Naive thymus-derived CD8-positive, alpha-beta T cell (primary cell): ENCODE measurements at places on chromosomes 7 and 10.
A peak's percentile ranks its signal among the peaks of the same experiment; 100 is the strongest.

DNA sequence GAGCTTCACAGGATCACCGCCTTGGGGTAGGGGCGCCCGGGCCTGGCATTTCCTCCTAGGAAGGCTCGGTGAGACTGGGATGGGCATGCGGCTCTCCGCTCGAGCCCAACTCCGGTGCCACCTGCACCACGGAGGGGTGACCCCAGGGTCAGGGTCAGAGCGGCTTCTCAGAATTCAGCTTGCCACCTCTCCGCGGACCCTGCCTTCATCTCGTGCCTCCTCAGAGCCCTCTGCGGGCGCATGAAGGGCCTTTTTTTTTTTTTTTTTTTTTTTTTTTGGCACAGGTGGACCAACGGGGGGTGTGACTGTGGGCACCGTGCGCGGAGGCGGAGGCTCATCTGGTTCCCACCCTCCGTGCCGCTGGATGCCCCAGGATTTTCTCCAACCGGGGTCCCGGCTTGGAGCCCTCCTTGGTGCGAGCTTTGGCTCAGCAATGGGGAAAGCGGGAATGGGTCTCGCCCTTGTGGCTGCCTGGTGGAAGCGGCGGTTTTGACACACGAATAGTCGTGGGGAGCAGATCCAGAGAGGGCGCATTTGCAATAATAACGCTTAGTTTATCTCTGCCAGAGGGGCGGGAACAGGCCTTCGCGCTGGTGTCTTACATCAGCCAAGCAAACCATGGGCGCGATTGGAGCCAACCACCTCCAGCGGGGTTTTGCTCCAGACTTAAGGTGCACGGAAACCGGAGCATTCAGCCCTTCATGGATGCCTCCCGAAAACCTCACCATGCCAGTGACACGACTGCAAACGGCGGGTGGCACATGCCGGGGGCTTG lies 5.0 kb upstream of the TNRC18 start:
- DNase-seq = no peak

DNA sequence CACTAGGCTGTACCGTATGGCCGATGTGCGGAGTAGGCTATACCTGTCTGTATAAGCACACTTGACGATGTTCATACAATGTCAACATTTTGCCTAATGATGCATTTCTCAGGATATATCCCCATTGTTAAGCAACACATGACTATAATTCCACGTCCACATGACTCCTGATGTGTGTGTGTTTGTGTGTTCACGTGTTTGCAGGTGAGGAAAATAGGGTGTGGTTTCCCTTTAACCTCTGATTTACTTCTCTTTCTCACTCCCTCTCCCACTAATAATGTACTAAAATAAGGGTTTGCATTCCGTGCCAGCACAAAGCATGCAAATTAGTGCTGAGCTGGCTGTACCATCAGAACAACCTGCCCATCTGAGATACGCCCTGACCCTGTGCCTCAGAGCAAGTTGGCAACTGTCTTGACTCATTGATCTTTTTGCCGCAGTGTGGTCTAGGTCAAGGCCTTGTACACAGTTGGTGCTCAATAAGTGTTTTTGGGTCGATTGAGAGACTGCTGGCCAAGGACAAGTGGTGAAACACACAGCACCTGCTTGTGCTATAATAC lies 64.6 kb upstream of the DOCK1 start:
- DNase-seq = no peak

DNA sequence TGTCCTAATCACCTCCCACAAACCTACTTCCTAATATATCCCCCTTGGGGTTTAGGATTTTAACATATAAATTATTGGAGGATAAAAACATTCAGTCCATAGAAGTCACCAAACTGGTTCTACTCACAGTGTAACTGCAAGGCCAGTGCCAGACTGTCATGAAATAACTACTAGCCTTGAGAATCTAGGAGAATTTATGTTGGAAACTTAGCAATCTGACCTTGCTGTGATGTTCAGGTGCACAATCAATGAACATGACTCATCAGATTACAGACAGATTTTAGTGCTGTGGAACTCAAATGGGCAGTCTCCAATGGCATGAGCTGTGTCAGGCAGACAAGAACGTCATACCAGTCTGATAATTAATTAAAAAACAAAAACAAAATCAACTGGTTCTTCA lies 571.4 kb upstream of the IGFBP3 start:
- DNase-seq = no peak

GRCh38 chr10:80988755-80989154 lies 451.1 kb downstream of the SH2D4B start:
- DNase-seq = no peak

DNA sequence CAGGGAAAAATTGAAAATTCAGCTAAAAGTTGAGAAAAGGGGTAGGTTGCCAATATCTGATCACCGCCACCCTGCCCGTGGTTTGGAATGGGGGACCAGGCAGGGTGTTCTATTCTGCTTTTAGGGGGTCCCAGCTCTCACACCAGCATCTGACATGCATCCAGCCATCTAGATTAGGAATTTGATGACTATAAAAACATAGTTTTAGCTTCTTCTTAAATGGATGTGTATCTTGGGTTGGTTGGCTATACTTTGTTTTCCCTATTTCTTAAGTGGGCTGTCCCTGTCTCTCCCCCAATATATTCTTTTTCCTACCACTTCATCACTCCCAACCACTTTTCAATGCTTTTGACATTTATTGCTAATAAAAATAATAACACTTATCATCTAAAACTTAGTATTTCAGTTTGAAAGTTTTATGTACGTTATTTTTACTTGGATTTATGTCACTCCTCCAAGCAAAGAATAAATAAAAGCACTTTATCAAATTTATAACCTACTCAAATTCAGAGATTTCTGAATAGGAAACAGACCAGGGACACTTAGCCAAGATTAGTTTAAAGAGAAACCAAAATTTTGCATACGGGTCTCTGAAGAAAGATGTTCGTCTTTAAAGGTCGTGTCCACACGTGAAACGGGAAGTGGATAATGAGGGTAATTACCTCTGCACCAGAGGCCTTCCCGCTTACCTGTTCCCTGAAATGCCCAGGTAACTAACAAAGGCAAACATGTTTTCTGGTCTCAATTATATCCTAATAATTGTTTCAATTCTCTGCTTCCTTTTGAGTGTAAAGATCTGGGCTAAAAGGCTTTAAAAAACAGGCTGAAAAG lies 233.2 kb upstream of the AUTS2 start:
- DNase-seq = no peak

DNA sequence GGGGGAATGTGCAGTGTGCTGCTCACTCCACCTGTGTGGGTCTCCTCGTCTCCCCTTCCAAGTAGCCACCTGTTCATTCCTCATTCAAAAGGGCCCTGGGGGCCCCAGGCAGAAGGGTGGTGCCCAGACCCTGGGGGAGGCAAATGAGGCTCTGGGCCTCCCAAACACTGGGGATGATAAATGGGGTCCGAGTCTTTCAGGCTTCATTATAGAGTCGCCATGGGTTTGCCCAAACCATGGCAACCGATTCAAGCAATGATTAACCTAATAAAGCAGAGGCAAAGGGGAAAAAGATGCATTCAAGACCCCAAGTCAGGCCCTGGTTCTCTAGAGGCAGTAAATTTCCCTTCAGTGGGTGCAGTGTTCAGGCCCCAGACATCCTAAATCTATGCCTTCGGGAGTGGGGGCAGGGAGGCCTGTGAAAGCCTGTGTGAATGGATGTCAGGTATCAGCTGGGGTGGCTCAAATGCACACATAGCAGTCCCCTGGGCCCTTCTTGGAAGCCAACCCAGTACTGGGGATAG lies 10.4 kb downstream of the NEUROG3 start:
- DNase-seq = no peak

DNA sequence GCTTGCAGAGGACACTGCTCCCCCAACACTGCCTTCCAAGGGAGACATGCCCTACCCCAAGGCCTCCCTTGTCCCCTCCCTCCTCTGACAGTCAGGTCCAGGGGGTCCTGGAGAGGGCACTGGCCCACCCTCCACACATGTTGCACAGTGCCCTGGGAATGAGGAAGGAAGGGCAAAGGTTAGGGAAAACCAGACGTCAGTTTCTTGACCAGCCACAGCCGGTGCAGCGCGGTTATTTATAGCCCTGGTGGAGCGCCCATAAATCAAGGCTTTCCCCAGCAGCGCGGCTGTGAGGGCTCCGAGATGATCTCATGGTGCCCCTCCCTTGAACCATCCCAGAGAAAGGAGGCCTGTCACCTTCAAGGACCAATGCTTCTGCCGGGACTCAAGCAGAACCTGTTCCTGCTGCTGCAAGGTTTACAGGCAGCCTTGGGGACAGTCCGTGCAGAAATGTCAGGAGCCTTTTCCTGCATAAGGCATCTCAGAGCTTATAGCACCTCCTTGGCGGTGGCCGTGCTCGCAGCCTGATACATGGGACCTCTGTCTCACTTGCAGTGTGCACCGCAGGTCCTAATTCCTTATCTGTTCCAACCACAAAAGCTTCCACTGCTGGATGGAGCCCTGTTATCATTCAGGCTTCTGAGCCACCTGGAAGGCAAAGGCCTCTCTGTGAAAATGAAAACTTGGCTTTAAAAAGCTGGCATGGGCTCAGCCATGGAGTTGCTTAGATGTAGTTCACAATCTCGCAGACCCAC lies 127.3 kb downstream of the LHPP start:
- DNase-seq = no peak

GRCh38 chr7:123366626-123367025 lies 166.9 kb upstream of the SLC13A1 start:
- DNase-seq = no peak

- peak; percentile 36 for DNase-seq
Observed at GRCh38 chr7:774161-775109, 47.4 kb upstream of the PRKAR1B start.

DNA sequence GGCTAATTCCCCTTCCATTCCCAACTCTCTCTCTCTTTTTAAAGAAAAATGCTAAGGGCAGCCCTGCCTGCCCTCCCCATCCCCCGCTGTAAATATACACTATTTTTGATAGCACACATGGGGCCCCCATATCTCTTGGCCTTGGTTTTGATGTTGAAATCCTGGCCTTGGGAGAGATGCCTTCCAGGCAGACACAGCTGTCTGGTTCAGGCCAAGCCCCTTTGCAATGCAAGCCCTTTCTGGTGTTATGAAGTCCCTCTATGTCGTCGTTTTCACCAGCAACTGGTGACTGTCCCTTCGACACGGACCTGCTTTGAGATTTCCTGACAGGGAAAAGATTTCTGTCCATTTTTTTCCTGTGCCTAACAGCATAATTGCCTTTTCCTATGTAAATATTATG lies 3.0 kb downstream of the ADRA2A start:
- no peak for DNase-seq

DNA sequence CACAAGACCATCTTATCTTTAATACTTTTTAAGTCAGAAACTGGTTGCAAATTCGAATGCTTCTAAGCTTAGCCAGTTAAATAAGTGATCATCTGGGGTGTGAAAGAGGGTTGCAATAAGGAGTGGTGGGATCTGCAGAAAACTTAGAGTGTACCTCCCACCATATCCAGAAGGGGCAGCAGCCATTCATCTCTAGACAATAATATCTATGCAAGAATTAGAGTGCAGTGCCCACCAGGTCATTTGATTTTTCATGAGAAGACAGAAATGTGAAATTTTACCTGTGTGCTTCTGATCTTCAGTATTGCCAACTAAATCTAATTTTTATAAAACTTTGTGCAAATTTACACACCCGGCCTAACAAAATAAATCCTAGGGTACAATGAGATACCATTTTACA lies 127.2 kb upstream of the SP4 start:
- DNase-seq = no peak

- DNase-seq = no peak
Observed at GRCh38 chr7:28531291-28531690, 119.0 kb downstream of the CREB5 start.

DNA sequence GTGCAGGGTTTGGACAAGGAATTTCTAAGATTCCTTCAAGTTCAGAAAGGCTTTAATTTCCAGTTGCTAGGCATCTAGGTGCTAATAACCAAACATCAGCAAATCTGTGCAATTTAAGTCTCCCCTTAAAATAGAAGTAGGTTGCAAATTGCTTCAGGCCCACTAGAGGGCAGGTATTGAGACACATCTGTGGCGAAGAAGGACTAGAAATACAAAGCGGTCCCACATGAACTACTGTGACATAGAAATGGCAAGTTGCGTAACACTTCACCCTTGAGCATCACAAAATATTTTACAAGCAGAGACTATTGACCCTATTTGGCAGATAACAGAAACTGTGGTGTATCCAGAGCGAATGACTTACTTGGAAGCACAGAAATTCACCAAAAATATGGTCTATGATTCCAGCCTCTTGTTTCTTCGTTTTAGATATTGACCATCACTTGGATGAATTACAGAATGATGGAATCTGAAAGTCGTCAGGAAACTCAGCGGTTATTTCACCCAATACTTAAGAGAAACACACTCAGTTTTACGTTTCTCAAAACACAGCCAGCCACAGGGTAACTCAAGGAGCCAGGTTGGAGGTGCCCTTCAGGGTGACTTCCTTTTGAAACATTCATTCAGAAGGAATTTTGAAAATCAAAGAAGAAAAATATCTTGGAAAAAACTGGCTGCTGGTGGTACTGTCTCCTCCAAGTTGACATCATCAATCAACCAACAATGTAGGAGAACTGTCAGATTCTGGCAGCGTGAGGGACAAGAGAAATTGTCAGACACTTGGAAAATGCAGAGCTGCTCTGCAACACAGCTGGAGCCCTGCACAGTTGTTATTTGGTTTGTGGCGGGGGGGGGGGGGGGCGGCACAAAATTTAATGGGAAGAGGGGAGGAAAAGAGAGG lies 256.3 kb upstream of the MINDY3 start:
- DNase-seq = no peak

- DNase-seq = no peak
Observed at GRCh38 chr7:17679458-17679857, 260.8 kb downstream of the SNX13 start.

DNA sequence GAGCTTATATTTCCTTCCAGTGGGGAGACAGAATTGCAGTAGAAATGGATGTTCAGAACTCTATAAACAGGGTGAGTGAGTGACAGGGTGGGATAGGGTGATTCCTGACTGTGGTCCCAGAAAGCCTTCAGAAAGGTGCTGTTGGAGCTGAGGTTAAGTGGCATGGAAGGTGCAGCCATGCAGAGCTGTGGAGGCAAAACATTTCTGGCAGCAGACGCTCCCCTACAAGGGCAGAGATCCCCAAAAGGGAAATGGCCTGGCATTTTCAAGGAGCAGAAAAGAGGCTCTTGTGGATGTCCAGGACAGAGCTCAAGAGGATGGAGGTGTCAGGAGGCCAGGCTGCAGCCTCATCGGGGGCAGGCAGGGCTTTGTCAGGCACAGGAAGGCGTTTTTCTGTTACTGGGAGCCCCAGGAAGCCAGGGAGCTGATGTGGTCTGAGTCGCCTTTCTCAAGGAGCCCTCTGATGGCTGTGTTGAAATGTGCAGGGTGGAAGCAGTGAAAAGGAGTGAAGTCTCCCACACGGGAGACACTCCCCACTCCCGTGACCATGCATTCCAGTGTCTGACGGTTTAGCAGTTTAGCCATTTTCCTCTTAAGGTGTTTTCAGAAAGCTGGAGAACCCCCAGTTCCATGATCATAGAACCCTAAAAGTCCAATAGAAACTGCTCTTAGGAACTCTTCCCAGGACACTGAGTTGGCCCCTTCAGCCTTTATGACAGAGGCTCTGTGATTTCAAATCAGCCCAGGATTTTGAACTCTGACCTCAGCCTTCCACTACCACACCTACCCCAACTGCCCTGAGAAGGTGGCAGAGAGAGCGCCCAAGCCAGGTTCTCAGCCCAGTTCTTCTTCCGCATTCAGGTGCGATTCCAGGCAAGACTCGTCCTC lies 96.2 kb downstream of the C10orf105 start:
- DNase-seq = no peak

GRCh38 chr10:7027913-7028808 lies 382.7 kb downstream of the SFMBT2 start:
- no peak for DNase-seq
